ENCODE measurements at places on chromosomes 3 and 15.
A peak's percentile ranks its signal among the peaks of the same experiment; 100 is the strongest.

DNA sequence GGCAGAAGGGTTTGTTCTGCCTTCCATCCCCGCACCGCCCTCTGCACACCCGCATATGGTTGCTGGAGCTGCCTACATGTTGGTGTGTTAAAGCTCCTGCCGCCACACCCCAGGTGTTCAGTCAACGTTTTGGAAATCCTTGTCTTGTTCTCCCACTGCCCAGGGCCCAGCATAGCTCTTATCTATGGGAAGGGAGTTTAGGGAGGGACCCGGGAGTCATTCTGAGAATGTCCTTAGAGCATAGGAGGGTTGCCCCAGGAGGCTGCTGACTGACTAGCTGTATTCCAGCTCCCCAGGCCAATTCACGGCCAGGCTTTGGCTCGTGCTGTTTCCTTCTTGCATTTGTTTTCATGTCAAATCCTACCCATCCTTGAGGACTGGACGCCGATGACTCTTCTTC lies 46.8 kb downstream of the MAGEF1 start:
- DNase-seq, result no peak

- no peak for DNase-seq
Observed at GRCh38 chr3:7692866-7693265, 808.8 kb upstream of the LMCD1 start.

DNA sequence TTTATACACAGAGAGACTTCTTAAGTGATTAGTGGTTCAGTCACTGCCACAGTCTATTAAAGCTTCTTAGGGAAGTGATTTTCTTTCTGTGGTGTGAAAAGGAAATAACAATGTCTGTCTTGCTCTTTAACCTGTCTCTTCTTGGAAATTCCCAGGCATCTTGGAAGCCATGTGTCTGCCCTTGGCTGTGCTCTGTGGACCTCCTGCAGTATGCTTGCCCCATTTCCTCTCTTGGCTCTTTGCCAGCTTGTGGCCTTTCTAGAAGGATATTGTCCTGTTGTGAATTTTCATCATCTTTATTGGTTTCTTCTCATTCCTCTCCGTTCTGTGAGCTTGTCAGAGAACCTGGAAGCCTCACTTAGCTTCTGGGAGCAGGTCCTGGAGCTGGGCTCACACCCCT lies 338.4 kb upstream of the C2CD4B start:
- no peak for DNase-seq

DNA sequence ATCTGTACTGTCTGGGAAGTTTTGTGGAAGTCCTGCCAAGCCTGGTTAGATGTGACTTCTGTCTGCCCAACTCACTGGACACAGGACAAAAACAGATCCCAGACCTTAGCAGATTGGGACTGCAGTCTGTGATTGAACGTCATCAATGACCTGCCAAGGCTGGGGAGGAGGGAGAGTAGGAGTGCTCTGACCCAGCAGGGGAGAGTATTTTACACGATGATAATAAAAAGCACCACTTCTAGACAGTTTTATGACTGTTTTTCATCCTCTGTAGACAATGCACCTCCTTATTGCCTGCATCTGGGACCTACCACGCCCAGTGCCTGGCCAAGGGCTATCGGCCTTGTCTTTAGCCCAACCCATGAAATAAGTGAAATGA lies 102.3 kb upstream of the NR2E3 start:
- DNase-seq, result no peak

DNA sequence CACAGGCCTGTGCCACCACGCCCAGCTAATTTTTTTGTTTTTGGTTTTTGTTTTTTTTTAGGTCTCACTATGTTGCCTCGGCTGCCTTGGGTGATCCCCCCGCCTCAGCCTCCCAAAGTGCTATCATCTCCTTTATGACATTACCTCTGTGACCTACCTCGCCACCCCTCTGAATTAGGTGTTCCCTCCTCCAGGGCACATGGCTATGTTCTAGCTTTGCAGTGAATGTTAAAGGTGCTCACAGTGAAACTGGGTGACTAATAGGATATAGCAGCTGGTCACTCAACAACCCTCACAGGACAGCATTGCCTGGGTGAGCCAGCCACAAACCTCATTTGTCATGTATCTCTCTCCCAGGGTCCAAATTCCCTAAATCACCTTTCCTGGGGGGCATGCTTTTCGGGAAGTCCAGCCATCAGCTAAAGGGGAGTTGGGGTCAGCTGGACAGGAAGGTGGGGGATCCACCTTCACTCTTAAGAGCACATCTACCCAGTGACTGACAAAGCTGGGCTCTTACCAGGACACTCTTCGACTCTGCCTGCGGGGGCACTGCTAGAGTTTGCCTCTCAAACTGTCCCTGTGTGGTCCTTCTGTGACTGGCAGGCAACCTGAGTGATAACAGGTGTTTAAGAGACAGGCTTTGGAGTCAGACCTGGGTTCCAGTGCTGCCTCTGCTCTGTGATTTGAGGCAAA lies 1.6 kb upstream of the TTLL3 start:
- DNase-seq, result no peak

GRCh38 chr3:98726084-98726483 lies 37.1 kb upstream of the ST3GAL6 start:
- no peak for DNase-seq

GRCh38 chr3:113574213-113574612 lies 41.9 kb downstream of the SIDT1 start:
- no peak for DNase-seq

- peak; percentile 78 for DNase-seq
Observed at GRCh38 chr3:72155391-72156064, 370.6 kb upstream of the PROK2 start.

DNA sequence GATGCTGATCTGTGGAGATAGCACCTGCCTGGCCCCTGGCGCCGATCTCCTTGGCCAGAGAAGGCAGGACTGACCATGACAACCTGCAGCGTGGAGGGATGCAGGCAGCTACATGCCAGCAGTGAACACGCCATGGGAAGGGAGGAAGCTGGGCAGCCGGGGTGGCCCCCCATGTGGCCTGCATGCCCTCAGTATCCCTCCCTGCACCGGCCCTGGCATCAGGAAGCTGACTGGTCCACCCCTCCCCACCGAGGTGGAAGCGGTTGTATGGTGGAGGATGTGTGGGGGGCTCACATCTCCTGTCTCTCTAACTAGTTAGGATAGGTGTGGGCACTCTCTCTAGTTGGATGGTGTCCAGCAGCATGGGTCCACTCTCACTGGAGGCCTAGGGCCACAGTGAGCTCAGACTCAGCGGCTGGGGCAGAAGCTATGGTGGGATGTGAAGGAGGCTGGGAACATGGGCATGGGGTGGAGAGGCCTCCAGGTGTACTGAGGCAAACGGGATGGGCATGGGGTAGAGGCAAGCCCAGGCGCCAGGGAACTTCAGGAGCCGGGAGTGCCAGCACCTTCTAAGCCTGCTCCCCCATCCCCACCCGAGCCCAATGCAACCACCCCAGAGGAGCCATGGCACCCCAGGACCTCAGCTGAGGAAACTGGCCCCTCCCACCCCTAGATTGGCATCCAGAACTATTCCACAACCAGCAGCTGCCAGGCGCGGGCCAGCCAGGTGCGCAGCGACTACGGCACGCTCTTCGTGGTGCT lies 1.8 kb upstream of the ABTB1 start:
- no peak for DNase-seq

DNA sequence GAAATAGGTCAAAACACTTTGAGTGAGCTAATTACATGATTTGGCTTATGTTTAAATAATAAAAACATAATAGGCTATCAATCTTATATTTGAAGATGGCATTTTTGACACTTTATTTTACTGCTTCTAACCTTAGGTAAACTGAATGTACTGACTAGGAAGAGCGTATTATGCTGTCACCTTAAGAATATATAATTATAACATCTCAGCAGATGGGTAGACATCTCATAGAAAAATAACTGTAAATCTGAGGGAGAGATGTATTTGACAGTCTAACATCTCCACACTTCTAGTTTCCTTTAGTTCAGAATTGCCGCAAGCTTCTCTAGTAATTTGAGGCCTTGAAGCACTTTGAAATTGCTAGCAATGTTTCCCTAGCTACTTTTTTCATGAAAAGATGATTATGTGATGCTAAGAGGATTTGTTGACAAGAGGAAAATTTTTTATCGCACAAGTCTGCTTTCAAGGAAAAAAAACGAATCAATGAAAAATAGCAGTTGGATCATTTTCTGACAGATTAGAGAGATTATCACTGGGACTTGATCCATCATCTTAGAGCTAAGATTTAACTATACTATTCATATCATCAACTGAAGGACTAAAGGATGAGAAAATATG lies 238.2 kb upstream of the NAALADL2 start:
- no peak for DNase-seq

GRCh38 chr3:65540666-65541065 lies 498.1 kb downstream of the MAGI1 start:
- DNase-seq, result no peak

DNA sequence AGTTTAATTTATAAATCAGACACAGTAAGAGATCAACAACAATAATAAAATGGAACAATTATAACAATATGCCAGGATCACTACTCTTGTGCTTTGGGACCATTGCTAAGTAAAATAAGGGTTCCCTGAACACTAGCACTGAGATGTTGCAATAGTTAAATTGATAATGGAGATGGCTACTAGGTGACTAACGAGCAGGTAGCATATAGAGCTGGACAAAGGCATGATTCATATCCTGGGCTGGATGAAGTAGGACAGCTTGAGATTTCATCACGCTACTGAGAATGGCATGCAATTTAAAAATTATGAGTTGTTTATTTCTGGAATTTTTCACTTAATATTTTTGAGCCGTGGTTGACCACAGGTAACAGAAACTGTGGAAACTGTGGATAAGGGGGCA lies 20.7 kb upstream of the MYZAP start:
- DNase-seq, result no peak

GRCh38 chr3:194654443-194654842 lies 17.5 kb downstream of the LSG1 start:
- no peak for DNase-seq

Data from femur (tissue), 1 donor.